ENCODE measurements at places on chromosomes 16 and 17. TPM values are rescaled to one million over a fixed set of nuclear protein-coding genes. Genes with fewer than 3 reads are reported as not detected.

The MRC2 gene
- 55.0 TPM for total RNA-seq

The PLD6 gene
- 6.8 TPM for total RNA-seq

The OR1A1 gene
- not detected for total RNA-seq

The TMEM106A gene
- 0.94 TPM for total RNA-seq

The PDPK1 gene
- total RNA-seq: 19.3 TPM

The USP43 gene
- 4.5 TPM for total RNA-seq

The NUBP2 gene
- 84.8 TPM for total RNA-seq

The OR3A3 gene
- total RNA-seq: not detected

The CSH2 gene
- not detected for total RNA-seq

The KRTAP3-2 gene
- not detected for total RNA-seq

The PERCC1 gene
- total RNA-seq: not detected

The PRAC2 gene
- total RNA-seq: not detected

The WNT9B gene
- total RNA-seq: not detected

The KLHL10 gene
- not detected for total RNA-seq

The SULT1A3 gene
- 8.7 TPM for total RNA-seq

The CSF3 gene
- 0.42 TPM for total RNA-seq

The CIBAR2 gene
- not detected for total RNA-seq

The ATP2A3 gene
- total RNA-seq: 5.1 TPM

The OSGIN1 gene
- 26.7 TPM for total RNA-seq

The EXOSC6 gene
- 16.2 TPM for total RNA-seq

The XAF1 gene
- total RNA-seq: not detected

The CDR2 gene
- 37.7 TPM for total RNA-seq

The TEKT5 gene
- total RNA-seq: not detected

The CEP295NL gene
- 0.48 TPM for total RNA-seq

The DPEP3 gene
- not detected for total RNA-seq

The EME1 gene
- 14.8 TPM for total RNA-seq

All from A549 treated with GW870086 at 1 μM for 4 hours (cell line).